ENCODE measurements at places on chromosomes 4 and X.

- no peak for DNase-seq
Observed at GRCh38 chr4:67051000-67051789, 494.1 kb downstream of the CENPC start.

DNA sequence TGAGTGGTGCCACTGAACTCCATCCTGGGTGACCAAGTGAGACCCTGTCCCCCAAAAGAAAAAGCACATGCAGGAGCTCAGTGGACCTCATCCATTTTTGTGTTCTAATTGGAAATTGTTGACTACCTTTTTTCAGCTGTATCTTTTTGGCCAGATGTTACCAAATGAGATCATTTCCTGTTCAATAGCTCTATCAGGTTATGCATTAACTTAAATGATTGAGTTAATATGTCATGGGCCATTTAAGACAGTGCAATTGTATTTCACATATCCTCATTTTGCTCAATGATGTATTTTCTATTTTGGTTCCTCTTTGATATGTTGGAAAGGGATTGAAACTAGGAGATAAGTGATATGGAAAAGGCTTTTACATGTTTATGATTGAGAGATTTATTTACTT is 26.2 kb upstream of the RHOH start:
- no peak for DNase-seq

GRCh38 chr4:105248613-105249012 is 101.9 kb downstream of the TET2 start:
- DNase-seq: no peak

- no peak for DNase-seq
Observed at GRCh38 chr4:24121395-24122175, 231.7 kb upstream of the PPARGC1A start.

DNA sequence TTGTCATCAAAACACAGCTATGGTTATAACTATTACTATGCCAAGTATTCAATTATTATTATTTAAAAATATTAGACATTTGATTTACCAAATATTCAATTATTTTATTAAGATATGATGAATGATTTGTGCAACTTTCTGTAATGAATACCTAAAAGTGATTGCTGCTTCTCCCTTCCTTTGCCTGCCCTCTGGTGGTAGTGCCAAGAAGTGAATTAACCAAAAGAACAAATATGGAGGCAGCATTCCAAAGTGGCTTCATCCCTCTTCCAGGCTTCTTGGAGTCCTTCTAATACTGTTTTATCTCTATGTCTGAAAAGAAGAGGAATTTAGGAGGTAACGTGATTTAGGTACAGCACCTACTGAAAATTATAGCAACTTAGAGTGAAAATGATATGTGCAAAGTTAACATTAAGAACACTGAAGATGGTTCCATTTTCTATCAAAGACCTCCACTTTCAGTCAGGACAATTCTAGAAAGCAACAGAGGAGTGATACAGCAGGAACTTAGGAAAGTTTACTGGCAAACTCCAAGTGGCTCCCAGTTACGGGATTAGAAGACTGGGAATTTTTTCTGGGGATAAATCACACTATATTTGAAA is 43.0 kb downstream of the ENPEP start:
- DNase-seq: peak; percentile 19

GRCh38 chrX:105845631-105846030 is 23.3 kb downstream of the NRK start:
- no peak for DNase-seq

GRCh38 chrX:1249101-1249887 is 19.3 kb upstream of the CSF2RA start:
- peak; percentile 38 for DNase-seq

- no peak for DNase-seq
Observed at GRCh38 chr4:185426960-185427688, 1.4 kb upstream of the UFSP2 start.

- DNase-seq: no peak
Observed at GRCh38 chrX:118025226-118025625, 91.4 kb downstream of the KLHL13 start.

DNA sequence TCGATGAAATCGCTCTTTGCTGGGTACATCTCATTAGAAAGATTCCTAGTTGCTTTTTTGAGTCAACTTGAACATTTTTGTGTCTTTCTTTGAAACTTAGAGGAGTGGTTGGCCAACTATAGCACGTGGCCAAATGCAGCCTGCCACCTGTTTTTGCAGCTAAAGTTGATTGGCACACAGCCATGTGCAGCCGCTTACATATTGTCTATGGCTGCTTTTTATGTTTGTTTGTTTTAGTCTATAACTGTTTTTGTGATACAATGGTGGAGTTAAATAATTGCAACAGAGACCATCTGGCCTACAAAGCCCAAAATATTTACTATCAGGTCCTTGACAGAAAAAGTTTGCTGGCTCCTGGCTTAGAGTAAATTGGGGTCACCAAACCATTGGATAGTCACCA is 86.3 kb downstream of the CLCN4 start:
- DNase-seq: no peak

- no peak for DNase-seq
Observed at GRCh38 chr4:22514481-22514880, 1.4 kb downstream of the ADGRA3 start.

GRCh38 chr4:175504318-175504717 is 307.7 kb downstream of the GPM6A start:
- no peak for DNase-seq

- no peak for DNase-seq
Observed at GRCh38 chrX:150159537-150159936, 203.6 kb upstream of the MAMLD1 start.

- DNase-seq: no peak
Observed at GRCh38 chr4:23235628-23236390, 543.1 kb downstream of the GBA3 start.

DNA sequence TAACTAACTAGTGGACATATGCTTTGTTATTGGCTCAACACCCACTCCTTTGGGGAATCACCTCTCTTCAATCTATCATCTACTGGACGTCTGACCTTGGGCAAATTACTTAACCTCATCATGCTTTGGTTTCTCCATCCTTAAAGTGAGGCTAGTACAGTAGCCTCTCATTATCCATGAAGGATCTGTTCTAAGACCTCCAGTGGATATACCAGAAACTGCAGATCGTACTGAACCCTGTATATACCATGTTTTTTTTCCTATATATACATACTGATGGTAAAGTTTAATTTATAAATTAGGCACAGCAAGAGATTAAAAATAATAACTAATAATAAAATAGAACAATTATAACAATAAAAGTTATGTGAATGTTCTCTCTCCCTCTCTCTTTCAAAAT is 56.2 kb downstream of the HMGB3 start:
- DNase-seq: no peak

- no peak for DNase-seq
Observed at GRCh38 chr4:85107553-85107952, 141.1 kb upstream of the WDFY3 start.

DNA sequence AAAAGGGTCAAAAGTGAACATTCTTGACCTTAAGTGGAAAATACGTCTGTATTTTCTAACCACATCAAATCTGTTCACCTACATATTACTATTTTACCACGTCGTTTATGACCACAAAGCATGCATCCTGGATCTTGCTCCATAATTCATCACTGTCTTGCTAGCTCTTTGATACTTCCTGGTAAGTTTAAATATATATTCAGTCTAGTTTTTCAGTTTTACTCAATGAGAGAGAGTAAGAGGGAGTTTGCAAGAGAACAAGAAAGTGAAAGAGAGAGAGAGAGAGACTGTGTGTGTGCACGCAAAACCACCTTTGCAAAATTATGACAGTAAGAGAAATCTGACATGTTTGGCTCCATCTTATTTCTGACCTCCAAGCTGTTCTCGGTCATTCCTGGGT is 173.7 kb upstream of the GALNTL6 start:
- no peak for DNase-seq

DNA sequence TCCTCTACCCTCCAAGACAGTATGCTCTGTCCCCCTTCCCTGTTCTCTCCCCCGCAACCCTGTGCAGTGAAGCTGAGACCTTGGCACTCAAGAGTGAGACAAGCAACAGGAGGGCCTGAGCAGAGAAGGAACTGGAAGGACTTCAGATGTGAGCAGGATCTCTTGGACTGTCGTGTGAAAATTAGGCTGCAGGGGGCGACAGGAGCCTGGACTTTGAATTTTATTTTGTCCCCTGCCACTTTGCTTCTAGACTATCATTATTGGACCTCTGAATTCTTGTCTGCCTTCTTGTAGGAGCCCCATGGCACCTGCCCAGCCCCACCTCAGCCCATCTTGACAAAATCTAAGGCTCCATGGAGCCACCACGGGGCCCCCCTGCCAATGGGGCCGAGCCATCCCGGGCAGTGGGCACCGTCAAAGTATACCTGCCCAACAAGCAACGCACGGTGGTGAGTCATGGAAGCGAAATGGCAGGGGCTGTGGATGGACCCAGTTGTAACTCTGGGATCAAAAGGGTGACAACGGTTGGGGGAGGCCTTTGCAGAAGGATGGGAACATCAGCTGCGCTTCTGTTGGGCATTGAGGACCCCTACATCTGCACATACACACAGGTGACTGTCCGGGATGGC is 1.7 kb downstream of the ARAF start:
- DNase-seq: peak; percentile 40

DNA sequence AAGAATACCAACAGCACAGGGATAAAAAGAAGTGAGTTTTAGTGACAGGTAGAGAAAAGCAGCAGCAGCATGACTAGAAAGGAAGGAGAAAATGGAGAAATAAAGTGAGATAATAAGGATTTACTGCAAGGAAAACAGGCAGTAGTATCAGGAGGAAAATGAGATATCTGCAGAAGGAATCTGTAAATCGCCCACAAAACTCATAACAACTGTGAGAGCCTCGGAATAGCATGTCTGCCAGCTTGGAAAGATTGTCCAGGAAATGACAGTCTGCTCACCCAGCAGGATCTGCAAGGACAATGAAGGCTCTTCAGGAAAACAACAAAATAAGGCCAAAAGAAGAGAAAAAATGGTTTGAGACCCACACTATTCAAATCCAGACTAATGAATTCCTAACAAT is 47.4 kb downstream of the CXXC4 start:
- no peak for DNase-seq

DNA sequence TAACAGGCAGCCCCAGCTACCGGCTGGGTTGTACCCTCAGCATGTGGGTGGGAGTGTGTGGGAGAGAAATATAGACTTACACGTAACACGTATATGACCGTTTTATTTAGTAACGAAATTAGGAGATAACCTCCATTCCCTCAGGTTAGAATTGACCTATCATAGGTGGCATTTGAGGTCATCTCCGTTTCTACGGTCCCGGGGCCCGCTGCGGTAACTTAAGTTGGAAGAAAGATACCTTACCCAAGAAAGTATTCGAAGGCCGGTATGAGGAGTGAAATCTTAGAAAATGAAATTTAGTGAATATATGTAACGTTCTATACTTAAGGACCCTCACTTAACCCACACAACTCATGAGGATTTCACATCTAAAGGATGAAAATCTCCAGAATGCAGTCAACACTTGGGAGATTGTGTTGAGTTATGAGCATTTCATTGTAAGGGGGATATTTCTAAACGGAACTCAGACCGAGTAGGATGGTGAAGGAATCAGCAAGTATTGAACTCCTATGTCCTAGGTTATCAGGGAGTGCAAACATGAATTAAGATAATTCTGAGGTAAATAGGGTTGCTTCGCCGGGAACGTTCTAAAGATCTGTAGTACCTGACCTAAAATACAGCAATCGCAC is 891 bp downstream of the CISD2 start:
- DNase-seq: no peak

GRCh38 chrX:56600141-56600540 is 36.7 kb downstream of the UBQLN2 start:
- DNase-seq: no peak

GRCh38 chr4:3434881-3435685 is 6.7 kb upstream of the HGFAC start:
- peak; percentile 47 for DNase-seq

GRCh38 chr4:52987392-52988056 is 125.4 kb downstream of the RASL11B start:
- no peak for DNase-seq

- no peak for DNase-seq
Observed at GRCh38 chr4:38359113-38359512, 304.9 kb upstream of the KLF3 start.

DNA sequence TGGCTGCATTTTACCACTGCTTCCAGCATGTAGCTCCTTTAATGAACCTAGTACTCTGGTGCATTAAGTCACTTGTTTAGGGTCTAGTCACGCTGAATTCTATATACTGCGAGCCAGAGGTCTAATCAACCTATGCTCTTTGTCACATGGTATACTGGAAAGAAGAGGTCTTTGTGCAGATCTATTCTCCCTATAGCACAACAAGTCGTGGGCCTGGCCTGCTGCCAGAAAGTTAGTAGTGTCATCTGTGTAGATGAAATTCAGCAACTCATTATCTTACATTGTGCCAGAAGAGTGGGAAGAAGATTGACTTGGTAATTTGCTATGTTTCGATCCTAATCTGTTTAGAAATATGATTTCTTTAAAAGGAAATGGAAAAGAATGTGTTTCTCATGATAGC is 80.8 kb downstream of the AWAT2 start:
- DNase-seq: no peak

DNA sequence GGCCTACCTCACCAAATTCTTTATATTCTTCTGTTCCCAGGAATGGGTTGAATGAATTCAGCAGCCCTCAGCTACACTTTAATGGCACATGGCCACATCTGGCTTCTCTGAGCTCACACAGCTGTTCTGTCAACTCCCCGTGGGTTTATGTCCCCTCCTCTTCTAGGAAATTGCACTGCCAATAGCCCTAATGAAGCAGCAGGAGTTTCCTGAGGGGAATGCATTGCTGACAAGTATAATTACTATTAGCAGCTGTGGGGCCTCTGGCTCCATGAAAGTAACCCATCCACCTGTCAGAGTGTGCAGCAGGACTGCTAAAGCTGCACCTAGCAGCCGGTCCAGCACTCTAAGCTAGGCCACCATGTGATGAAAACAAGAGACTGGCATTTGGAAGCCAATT is 50.3 kb downstream of the FTHL17 start:
- peak; percentile 17 for DNase-seq

Data from glutamatergic neuron (in vitro differentiated cells).